ENCODE measurements at places on chromosomes 6 and 20. TPM values are rescaled to one million over a fixed set of nuclear protein-coding genes. Genes with fewer than 3 reads are reported as not detected.

DNA sequence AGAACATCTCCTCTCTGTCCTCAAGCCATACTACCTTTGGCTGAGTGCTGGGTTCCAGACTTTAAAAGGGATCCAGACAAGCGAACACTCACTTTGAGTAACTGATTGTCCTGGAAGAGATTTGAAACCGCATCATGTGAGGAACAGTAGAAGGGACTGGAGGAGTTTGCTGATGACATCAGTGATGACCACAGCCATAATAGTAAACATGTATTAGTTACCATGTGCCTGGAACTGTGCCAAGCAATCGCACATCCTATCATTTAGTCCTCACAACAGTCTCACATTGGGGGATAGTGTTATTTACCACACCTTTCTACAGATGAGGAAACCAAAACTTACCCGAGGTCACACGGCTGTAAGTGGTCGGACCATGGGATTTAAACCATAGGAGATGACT, 39.8 kb downstream of the ARMC2 start:
- DNase-seq: no peak

The HTR1E gene
- total RNA-seq: not detected

GRCh38 chr20:64180673-64181072, 16.4 kb downstream of the MYT1 start:
- no peak for DNase-seq

The COL11A2 gene
- 0.79 TPM for total RNA-seq

The DDO gene
- 3.5 TPM for total RNA-seq

DNA sequence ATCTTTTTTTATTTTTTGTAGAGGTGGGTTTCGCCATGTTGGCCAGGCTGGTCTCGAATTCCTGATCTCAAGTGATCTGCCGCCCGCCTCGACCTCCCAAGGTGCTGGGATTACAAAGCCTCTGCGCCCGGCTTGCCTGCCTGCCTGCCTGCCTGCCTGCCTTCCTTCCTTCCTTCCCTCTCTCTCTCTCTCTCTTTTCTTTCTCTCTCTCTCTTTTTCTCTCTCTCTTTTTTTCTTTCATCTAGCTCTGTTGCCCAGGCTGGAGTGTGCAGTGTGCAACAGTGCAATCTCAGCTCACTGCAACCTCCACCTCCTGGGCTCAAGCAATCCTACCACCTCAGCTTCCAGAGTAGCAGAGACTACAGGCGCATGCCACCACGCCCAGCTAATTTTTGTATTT, 4.6 kb upstream of the ILRUN start:
- DNase-seq: no peak

The CPXM1 gene
- total RNA-seq: not detected

The ARFGEF2 gene
- 25.2 TPM for total RNA-seq

DNA sequence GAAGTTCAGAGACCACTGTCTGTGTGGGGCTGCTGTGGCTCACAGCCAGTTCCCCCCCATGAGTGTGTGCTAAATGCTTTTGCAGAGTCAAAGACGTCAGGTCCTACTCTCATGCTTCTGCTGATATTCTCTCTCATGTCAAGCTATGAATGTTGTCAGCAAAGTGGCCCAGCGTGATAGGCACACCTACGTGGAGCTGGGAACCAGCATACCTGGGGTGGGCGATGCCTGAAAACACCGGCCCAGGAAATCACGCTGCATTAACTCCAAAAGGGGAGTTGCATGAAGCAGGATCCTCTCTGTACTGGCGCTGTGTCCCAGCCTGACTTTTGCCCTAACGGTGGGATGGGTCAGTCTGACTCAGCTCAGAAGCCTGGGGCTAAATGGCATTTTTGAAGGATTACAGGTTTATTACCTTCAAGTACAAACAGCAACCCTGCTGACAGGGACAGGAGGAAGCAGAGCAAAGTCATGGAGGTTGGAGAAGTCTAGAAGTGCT, 9.0 kb upstream of the MRPS10 start:
- peak; percentile 85 for DNase-seq

DNA sequence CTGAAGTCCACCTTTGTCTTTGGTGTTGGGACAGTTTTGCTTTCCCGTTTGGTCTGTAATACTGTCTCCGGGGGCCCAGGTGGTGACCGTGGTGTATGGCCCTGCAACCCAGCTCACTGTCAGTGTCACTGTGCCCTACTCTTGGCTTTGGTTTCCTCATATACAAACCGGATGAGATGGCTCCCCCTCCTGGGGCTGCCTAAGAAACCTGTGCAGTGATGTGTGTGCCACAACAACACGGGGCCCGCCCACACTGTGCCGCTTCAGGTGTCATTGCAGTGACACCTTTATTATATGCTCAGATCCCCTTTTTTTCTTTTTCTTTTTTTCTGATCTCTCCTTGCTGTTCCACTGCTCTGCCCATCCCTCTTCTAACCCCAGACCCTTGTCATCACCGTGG, 73.9 kb downstream of the RAMACL start:
- DNase-seq: no peak

The NFATC2 gene
- 0.28 TPM for total RNA-seq

DNA sequence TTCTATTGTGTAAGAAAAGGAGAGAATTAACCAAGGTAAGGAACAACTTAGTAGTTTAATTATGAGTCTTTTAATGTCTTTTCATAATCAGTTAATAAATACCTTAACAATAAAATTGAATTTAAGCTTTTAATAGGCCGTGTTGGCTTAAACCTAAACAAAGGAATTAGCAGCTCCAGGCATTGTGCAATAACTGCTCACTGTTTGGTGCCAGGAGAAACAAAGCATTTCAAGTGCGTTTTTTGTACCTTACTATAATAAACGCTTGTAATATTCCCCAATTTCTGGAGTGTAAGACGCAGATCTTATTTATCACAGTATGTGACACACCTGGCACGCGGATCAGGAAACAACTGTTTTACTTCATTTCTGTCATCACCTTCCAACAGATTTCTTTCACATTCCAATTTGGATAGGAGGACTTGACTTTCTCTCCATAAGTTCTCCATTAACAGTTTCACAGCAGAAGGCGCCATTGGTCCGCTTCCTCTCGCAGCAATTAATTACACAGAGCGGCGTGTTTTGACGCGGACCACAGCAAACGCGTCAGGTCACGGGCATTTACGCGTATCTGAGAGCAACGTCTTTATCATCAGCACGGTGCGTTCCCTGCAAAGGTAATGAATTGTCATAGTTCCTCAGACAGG, 335.8 kb upstream of the NT5E start:
- no peak for DNase-seq

The BPIFA1 gene
- not detected for total RNA-seq

The SPAG4 gene
- total RNA-seq: 7.1 TPM

- no peak for DNase-seq
Observed at GRCh38 chr6:41588111-41588510, 41.9 kb downstream of the FOXP4 start.

The CLVS2 gene
- total RNA-seq: not detected

- DNase-seq: no peak
Observed at GRCh38 chr20:33311996-33312395, 29.0 kb downstream of the BPIFB1 start.

GRCh38 chr20:44621325-44621724, 30.2 kb downstream of the ADA start:
- no peak for DNase-seq

The SYNDIG1 gene
- 4.9 TPM for total RNA-seq

DNA sequence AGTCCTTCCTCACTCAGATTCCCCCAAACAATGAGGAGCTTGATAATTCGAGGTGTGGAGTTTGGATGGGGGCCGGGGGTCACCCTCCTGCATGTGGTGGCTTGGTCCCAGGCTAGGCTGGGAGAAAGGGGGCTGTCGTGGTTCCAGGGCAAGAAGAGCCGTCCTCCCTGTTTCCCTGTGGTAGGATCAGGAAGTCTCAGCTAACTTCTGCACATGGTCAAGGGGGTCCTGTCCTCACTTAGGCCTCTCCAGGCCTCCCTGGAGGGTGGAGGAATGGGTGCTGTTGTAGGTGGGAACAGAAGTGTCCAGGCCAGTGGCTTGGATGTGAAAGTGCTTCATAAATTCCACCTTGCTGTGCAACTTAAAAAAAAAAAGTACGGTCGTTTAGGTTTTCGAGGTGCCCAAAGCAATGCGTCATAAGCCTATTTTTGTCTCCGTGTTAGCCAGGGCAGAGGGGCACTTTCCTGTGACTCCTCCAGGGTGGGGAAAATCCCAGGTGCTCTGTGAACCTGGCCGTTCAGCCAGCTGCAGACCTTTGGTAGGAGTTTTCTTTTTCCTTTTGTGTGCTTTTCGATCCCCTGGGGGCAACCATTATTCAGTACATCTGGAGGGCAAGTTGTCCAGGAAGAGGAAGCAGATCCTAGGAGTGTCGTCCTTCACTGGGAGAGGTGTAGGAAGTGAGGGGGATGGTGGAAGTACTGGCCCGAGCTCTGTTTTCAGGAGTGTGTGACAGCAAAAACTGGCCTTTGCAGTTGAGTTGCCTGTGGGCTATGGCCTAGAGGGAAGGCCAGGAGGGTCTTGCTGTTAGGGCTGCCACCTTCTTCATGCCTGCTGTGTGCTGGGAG, 9.6 kb downstream of the IGF2R start:
- DNase-seq: peak; percentile 77

DNA sequence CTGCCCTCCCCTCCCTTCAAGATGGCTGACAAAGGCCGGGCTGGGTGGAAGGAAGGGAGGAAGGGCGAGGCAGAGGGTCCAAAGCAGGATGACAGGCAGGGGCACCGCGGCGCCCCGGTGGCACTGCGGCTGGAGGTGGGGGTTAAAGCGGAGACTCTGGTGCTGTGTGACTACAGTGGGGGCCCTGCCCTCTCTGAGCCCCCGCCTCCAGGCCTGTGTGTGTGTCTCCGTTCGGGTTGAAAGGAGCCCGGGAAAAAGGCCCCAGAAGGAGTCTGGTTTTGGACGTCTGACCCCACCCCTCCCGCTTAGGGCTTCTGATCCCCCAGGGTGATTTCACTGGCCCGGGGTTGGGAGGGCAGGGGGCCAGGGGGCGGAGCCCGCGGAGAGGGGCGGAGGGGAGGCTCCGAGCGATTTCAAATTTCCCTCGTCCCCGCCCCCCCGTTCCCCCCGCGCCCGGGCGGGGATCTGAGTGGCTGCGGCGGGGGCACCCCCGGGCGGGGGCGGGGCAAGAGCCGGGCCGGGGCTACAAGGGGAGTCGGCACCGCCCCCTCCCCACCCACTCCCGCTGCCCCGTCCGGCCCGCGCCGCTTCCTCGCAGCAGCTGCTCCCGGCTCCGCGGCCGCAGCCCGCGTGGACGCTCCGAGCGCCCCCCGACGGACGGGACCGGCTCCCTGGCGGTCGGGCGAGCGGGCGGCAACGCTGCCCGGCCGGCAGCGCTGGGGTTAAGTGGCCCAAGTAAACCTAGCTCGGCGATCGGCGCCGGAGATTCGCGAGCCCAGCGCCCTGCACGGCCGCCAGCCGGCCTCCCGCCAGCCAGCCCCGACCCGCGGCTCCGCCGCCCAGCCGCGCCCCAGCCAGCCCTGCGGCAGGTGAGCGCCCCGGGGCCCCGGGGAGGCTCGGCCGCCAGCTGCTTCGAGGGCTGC, at the start of gene DNMT3B:
DNMT3B (plus strand) TSS at position 555 of the 923 bp plus-strand sequence. CDS start 17,939 bp downstream, outside the sequence.
- peak; percentile 65 for DNase-seq

DNA sequence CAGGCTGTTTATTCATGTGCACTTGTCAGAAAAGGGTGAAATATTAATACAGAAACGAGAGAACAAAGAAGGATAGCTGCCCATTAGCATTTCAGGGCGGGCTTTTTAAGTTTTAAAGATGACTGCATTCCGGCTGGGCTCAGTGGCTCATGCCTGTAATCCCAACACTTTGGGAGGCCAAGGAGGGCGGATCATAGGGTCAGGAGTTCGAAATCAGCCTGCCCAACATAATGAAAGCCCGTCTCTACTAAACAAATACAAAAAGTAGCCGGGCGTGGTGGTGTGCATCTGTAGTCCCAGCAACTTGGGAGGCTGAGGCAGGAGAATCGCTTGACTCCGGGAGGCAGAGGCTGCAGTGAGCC, 130.5 kb downstream of the HFE start:
- no peak for DNase-seq

The RFX6 gene
- total RNA-seq: not detected

DNA sequence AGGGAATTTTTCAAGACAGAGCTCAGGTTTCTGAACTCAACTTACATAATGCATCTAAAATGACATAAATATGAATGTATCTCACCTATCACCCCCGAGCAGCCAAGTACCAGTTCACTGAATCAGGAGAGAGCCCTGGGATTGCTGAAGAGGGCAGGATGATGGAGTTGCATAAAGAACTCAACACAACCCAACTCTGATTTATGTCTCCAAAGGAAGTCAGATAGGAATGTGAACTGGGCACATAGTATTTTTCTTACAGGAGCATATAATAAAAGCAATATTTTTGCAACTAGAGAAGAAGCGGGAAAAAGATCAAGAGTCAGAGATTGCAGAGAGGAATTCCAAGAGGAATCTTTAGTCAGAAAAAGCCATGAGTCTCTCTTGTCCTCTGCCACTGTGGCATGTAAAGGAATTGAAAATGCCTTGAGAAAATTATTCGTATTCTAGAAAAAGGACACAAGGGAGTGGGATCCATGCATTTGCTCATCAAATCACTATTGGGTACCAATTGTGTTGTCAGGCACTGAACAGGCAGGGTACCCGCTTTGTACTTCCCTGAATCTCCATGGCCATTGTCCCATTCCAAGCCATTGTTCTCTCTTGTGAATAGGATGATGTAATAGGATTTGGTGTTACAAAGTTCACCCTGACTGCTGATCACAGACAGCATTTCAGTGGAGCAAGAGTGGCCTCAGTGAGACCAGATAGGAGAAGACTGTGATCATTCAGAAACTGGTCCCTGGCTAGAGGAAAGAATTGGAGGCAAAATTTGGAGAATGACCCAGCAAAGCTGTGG, 16.3 kb downstream of the RIN2 start:
- DNase-seq: no peak

GRCh38 chr20:45752746-45753145, 30.6 kb downstream of the SPINT4 start:
- peak; percentile 6 for DNase-seq

- no peak for DNase-seq
Observed at GRCh38 chr6:114315831-114316595, 26.8 kb downstream of the HS3ST5 start.

- no peak for DNase-seq
Observed at GRCh38 chr6:156857573-156857972, 80.4 kb downstream of the ARID1B start.

- DNase-seq: no peak
Observed at GRCh38 chr20:61522498-61523090, 270.5 kb downstream of the CDH4 start.

DNA sequence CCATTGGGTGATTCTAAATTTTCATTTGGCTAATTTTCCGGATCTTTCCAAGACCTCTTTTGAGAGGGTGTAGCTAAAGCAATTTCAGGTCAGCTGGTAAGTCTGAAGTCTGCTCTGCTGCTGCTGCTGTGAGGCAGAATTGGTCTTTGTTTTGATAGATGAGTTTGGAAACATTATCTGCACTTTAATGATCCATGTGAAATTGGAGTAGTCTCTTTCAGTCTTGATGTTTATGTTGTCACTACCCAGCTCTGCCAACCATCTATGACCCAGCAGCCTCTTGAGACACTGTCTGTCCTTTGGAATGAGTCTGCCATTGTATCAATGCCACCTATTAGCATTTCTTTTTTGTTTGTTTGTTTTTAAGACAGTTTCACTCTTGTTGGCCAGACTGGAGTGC, 44.1 kb downstream of the TXNDC5 start:
- DNase-seq: no peak

GRCh38 chr20:3648951-3649350, 14.2 kb downstream of the GFRA4 start:
- no peak for DNase-seq

The BTN1A1 gene
- not detected for total RNA-seq

All from A172 (cell line).